Stimulated activated CD4-positive, alpha-beta T cell treated with anti-CD3 and anti-CD28 coated beads, Interleukin-1b, Interleukin-23, amount 100 ng/mL, for 4 hours (primary cell): ENCODE measurements at places on chromosomes 5 and 9.

- DNase-seq, result no peak
These were observed 23.1 kb upstream of the CFAP157 start for GRCh38 chr9:127683723-127684122.

DNA sequence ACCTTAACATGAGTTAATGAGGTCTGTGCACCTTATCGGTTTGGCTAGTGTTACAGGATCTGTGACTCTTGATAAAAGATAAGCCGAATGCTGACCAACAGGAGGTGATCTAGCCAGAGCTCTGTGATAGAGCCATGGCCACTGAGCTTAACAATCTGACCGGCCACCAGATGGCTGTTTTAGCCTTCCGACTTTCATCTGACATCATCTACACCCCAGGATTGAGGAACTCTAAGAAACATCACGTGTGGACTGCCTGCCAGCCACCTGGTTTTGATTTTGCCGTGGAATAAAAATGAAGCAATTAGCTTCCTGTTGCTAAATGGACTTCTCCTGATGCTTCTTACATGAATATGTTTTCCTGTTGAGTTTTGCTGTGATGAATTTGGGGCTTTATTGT, 281.3 kb downstream of the CEMIP2 start:
- no peak for DNase-seq

GRCh38 chr5:162026803-162027202, 40.8 kb upstream of the GABRG2 start:
- DNase-seq, result no peak

DNA sequence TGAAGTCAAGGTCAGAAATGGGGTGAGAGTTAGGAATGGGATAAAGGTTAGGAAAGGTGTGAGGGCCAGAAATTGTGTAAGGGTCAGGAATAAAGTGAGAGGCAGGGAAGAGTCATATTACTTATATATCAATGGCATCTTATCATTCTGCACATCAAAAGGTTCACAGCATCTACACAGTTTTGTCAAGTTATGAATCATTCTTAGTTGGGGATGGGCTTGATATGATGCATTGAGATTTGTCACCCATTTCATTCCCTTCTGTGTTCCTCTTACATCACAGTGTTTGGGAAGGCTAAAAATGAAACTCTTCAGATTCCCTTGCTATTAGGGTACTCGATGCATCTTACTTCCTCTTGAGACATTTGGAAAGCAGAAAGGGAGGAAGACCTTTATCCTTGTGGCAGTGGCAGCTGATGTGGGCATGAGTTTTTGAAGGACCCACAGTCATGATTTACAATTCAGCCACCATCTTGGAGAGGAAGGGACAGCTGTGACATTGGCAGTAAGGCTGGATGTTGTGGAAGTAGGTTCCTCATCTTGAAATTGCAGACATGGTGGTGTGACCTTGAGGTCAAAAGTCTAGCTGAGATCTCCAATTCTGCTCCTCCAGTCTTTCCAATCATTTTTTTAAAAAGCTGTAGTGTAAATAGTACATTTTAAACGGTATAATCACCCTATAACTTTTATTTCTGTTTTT, 24.2 kb upstream of the NPR3 start:
- no peak for DNase-seq
